ENCODE measurements at places on chromosomes 3 and 15.

- DNase-seq = no peak
Measured at GRCh38 chr15:99707473-99708270, 25.6 kb downstream of the LYSMD4 start.

DNA sequence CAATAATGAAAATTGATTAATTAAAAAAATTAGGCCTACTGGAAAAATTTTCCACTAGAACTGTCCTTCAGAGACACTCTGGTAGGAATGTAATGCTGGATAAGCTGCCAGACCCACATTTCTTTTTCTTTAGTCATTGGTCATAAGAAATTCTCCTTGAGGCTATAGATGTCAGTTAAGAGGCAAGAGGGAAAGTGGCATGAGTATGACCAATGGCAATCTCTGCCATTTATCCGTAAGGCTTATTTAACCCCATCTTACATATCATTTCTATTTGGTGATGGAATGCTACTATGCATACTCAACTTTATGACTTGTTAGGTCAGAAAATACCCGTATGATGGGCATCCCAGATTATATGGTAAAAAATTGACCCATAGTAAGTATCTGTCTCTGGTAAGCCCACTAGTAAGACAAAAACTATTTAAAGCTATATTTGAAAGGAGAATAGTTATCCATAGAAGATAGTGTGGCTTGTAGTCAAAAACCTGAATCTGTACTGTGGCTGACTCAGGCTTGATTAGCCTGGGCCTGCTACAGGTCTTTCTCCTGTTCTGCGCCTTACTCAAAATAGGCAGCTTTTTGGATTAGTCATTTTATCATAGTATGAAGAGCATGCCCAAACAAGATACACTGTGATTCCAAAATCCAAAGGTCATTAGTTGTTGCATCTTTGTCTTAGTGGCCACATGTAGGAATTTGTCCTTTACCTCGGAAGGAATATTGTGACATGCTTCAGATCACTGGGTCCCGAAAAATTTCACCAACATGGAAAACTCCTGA, 314.7 kb downstream of the PYDC2 start:
- DNase-seq = no peak

DNA sequence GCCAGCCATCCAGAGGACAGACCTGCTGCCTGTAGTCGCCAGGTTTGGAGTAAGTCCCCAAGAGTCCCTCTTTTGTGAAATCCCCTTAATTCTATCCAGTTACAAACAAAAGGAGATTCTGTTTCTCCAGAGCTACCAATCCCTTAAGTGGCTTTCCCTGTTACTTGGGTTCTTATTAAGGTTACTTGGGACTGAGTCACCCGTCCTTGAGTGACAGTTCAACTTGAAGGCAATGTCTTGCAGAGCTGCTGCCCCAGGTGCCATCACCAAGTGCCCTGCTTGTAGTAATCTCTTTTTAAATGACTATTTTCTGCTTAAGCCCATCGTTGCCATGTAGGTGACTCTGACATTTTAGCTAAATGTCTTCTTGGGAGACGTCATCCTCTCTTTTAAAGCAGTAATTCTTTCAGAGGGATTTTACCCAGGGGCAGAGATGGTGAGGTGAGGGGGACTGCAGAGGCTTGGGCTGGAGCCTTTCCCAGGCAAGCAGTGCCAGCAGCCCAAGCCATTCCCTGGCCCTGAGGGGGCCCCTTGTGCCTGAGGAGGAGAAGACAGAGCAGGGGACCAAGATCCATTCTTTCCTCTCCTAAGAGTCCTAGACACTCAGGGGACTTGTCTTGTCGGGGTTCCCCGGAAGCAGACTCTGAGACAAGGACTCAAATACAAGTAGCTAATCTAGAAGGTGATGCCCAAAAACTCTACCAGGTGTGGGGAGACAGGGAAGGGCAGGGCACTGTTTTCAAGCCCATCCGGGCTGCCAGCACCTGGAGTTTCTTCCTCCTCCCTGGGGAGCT, 253.7 kb downstream of the PLCL2 start:
- DNase-seq = peak; percentile 6

DNA sequence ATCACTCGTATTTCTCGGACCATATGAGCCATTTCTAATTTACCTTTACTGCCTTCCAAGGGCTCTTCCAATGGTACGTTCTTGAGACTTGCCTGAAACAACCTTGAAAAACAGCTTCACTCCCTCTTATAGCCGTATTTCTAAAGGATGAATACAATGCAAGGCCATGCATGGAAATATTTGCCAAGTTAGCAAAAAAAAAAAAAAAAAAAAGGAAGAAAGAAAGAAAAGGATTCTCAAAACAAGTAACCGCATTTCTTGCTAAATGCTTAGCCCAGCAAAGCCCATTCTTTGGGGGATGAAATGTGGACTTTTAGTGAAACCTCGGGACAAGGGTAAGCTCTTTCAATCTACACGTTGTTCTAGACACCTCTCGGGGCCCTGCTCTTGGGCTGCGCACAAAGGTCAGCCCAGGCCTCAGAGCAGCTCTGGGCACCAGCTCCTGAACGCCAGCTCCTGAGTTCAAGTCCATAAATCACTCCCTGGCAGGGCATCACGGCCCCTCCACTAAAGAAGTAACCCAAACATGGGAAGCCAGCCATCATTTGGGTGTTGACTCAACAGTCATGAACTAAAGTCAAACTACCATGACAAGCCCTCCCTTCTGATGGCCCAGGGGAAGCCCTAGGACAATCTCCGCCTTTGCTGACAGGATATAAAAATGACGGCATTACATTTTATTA, 132.7 kb downstream of the ADAMTS17 start:
- no peak for DNase-seq

Data from mesenteric fat pad (tissue), 1 donor.